A549 treated with dexamethasone at 1 μM for 4 hours (cell line): ENCODE measurements at places on chromosomes 7 and 10. TPM values are rescaled to one million over a fixed set of nuclear protein-coding genes. Genes with fewer than 3 reads are reported as not detected.

Gene GPR15LG
- total RNA-seq: 0.21 TPM in 1 of 5 replicates, not detected in the others

Gene IDI2
- total RNA-seq: 0.07 TPM in 1 of 5 replicates, not detected in the others

Gene MRLN
- not detected in 5 replicates for total RNA-seq

Gene PRTFDC1
- 15.0 to 18.0 TPM (median 16.6 TPM) in 5 replicates for total RNA-seq

Gene FAM13C
- total RNA-seq: 0.07 to 0.32 TPM (median 0.14 TPM) in 4 of 5 replicates, not detected in the other

Gene ZMIZ2
- total RNA-seq: 17.8 to 37.3 TPM (median 33.8 TPM) in 5 replicates

Gene NPFFR1
- 0.01 to 0.02 TPM (median 0.01 TPM) in 4 of 5 replicates, not detected in the other for total RNA-seq

Gene NUTM2B
- 0.23 to 0.43 TPM (median 0.32 TPM) in 5 replicates for total RNA-seq

Gene PAOX
- 1.4 to 2.5 TPM (median 2.0 TPM) in 5 replicates for total RNA-seq

Gene NKX6-2
- total RNA-seq: 0.35 to 0.62 TPM (median 0.53 TPM) in 5 replicates

Gene PRLHR
- total RNA-seq: 0.01 TPM in 1 of 5 replicates, not detected in the others

Gene NPTX2
- 0.12 to 0.27 TPM (median 0.20 TPM) in 5 replicates for total RNA-seq

Gene GIMAP1
- not detected in 5 replicates for total RNA-seq

Gene IKZF1
- total RNA-seq: not detected in 5 replicates

Gene ZNF467
- total RNA-seq: 0.60 to 1.6 TPM (median 1.1 TPM) in 5 replicates

Gene OGDHL
- total RNA-seq: 0.41 to 0.60 TPM (median 0.50 TPM) in 5 replicates

Gene PRF1
- total RNA-seq: 0.02 to 0.16 TPM (median 0.05 TPM) in 3 of 5 replicates, not detected in the others

Gene WNT8B
- 0.05 TPM in 1 of 5 replicates, not detected in the others for total RNA-seq

Gene CTAGE8
- not detected in 5 replicates for total RNA-seq

Gene AKR1D1
- total RNA-seq: 0.04 to 0.08 TPM (median 0.06 TPM) in 3 of 5 replicates, not detected in the others

Gene LIPN
- not detected in 5 replicates for total RNA-seq

Gene SORBS1
- 0.38 to 0.84 TPM (median 0.66 TPM) in 5 replicates for total RNA-seq

Gene PNLIP
- 0.16 to 0.27 TPM (median 0.21 TPM) in 5 replicates for total RNA-seq

Gene BMPER
- 4.2 to 6.8 TPM (median 4.6 TPM) in 5 replicates for total RNA-seq

Gene H2BK1
- not detected in 5 replicates for total RNA-seq

Gene KCP
- total RNA-seq: 0.07 to 0.22 TPM (median 0.15 TPM) in 5 replicates

Gene ZNF735
- not detected in 5 replicates for total RNA-seq

Gene CREB5
- 3.5 to 5.9 TPM (median 4.4 TPM) in 5 replicates for total RNA-seq

Gene MYL10
- not detected in 5 replicates for total RNA-seq
